ENCODE measurements at places on chromosomes 2 and 18.

- DNase-seq = peak; percentile 2
These were observed 369.4 kb upstream of the GCFC2 start for GRCh38 chr2:76080154-76080553.

DNA sequence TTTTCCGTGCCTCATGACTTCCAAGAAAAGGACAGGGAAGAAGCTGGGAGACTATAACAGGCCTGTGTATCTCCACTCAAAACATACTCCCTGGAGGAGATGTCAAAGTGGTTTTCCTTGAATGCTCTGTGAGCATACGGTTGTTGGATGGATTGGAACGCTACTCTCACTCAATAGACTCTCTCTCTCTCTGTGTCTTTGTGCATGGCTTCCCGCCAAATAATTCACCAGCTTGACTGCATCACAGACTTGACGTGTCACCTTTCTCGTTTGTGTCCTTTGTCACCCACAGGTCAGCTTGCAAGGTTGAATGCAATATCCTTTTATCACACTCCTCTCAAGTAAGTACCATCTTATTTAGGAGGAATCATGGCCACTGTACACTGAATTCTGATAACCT is 156.8 kb upstream of the MAPRE2 start:
- DNase-seq = no peak

DNA sequence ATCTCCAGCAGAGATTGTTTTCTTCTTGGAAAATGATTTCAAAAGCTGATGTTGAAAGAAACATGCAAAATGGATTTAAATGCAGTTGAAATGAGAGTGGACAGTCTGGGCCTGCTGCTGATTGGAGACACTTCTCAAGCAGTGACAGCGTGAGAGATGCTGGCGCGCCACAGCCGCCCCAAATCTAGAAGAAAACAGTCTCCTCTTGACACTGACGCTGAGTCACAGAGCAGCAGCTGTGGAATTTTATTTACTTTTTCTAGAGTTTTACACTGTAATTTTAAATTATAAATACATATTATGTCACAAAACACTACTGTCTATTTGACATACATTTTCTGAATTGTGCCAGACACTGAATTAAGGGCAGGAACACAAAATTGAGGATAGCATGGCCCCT is 121.8 kb upstream of the TMEM200C start:
- DNase-seq = no peak

GRCh38 chr2:233692648-233693047 is at the start of gene UGT1A6:
TSS of gene UGT1A6 (plus strand) at chr2:233692890. CDS start at chr2:233693005, 115 bp downstream.
- no peak for DNase-seq

DNA sequence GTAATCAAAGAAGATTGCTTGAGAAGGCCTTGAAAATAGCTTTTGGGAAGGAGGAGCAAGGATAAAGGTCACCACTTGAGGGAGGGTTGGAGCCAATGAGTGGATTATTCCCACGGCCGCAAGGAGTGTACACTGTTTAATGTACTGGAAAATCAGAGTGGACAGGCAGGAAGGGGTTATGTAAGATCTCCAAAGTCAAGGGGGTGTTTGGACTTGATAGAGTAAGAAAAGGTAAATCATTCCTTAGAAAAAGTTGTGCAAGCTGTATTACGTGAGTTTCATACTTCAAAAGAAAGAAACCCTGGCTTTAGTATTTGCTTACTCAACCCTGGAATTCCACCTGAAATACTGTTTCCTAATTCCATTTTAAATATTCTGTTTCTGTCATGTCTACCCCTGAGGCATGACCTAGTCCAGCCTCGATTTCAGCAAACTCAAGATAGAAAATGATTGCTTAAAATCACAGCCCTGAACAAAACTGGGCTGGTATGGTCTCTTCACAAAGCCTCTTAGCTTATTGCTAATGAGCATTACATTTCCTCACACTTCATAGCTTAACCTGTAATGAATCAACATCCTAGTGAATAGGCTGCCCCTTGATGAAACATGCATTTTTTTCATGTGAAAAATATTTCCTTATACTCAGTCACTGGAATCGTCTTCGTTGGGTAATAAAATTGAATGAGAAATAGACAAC is 1.1 kb downstream of the MREG start:
- peak; percentile 40 for DNase-seq

Data from H7 (cell line).